Activated CD4-positive, CD25-positive, alpha-beta regulatory T cell treated with anti-CD3 and anti-CD28 coated beads, Interleukin-2, amount 50 U/mL, for 24 hours (primary cell): ENCODE measurements at places on chromosomes 6 and 20.

- no peak for ATAC-seq
Measured at GRCh38 chr20:16428112-16428511, 145.1 kb downstream of the KIF16B start.

DNA sequence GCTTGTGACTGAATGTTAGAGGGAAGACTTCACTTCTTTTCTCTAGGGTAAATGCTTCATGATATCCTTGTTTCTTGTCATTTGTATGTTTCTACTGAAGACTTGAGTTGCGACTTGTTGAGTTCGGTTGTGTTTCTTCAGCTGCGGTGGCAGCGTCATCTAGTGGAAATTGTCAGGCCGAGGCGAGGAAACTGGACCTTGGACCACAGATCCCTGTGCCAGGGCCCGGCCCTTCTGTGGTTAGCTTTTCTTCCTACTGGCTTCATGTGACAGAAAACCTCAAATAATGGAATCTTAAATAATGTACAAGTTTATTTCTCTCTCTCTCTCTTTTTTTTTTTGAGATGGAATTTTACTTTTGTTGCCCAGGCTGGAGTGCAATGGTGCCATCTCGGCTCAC is 12.4 kb downstream of the MTHFD1L start:
- no peak for ATAC-seq

- ATAC-seq, result no peak
Measured at GRCh38 chr6:145071836-145072235, 663.5 kb downstream of the EPM2A start.

DNA sequence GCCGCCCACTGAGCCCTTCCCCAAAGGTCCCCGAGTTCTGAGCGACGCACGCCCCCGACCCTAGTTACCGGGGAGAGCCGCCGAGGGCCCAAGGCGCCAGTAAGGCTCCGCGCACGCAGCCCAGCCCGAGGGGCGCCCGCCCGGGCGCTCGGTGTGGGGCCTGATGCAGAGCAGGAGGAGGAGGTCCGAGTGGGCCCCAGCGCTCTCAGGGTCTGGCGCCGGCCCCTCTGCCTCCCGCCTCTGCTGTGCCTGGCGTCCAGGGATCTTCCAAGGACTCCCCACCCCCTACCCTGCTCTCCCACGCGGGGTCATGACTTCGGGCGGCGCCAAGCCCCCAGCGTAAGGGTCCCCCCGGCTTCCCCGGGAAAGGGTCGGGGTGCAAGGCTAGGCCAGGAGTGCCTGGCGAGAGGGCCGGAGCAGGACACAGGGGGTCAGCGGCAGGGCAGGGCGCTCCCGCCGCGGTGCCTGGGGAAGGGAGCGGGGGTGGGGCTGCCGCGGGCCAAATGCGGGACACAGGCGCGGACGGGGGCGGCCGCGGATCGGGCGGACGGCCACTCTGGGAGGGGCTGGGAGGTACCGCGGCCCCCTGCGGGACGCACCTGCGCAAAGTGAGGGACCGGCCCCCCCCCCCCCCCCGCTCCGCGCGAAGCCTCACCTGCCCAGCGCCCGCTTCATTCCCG is 637 bp downstream of the ABHD12 start:
- no peak for ATAC-seq

DNA sequence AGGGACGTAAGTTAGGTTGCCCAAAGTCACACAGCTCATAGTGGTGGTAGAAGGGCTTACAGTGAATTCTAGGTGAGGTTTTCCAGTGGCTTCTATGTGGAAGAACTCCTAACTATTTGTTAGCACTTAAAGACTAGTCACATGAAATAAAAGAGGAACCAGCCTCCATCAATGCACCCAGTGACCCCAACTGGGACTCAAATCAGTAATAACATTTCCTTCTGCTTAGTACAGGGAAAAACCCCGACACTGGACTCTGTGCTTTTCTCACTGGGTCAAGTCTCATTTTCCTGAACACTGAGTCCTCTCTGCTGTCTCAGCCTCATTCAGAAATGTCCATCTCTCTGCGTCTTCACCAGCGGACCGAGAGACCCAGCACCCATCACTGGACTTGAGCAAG is 89.2 kb downstream of the SLC22A23 start:
- ATAC-seq, result no peak

GRCh38 chr6:34791701-34792604 is at the start of gene BLTP3A:
TSS of gene BLTP3A (plus strand) at chr6:34792083. CDS start at chr6:34792251, 168 bp downstream.
- peak; percentile 96 for ATAC-seq

- no peak for ATAC-seq
Measured at GRCh38 chr6:144360401-144360800, 75.3 kb downstream of the UTRN start.

DNA sequence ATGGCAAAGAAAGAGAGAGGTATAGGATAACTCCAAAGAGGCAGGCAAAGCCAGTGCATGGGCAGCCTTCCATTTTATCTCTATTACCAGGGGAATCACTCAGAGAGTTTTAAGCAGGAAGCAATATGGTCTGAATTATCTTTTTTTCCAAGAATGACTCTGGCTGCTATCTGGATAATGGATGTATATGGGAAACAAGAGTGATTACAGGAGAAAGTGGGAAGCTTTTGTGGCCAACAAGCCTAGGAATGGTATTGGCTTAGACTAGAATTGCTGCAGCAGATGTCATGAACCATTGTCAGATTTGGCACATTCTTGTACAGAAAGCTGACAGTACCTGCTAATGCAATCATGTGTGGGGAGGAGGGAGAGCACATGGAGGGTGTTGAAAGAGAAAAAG is 73.0 kb upstream of the BTBD3 start:
- no peak for ATAC-seq

DNA sequence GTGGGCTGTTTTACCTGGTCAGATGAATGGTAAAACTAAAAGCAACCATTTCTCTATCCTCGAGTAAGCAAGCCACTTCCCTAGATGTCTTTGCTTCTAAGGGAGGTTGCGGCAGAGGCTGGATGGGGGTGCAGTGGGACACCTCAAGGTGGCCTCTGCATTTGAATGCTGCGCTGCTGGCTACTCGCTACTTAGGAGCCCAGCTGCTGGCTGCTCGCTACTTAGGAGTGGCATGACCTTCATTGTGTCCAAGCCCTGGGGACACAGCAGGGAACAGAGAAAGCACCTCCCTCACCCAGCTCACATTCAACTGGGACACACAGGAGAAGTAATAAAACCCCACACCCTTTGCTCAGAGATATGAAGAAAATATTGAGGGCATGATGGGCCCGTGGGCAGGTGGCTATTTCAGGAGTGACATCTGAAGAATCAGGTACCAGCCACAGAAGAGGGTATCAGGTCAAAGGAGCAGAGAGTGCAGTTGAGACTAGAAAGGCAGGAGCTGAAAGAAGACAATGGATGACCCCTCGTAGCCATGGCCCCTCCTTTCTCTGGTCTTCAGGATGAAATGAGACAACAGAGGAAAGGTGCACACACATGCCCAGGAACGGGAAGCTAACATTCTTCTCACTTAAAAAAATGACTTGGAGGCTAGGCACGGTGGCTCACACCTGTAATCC is 149.4 kb downstream of the ZMYND8 start:
- ATAC-seq, result no peak

- no peak for ATAC-seq
Measured at GRCh38 chr20:9989066-9989724, 45.6 kb upstream of the ANKEF1 start.

- ATAC-seq, result no peak
Measured at GRCh38 chr6:170110201-170111140, 180.4 kb downstream of the DLL1 start.

- no peak for ATAC-seq
Measured at GRCh38 chr20:53448426-53448825, 145.2 kb downstream of the ZNF217 start.

- peak; percentile 83 for ATAC-seq
Measured at GRCh38 chr20:5844063-5844681, 94.0 kb downstream of the SHLD1 start.
